Ecto neural progenitor cell (in vitro differentiated cells): ENCODE measurements at places on chromosomes 7 and 10.

GRCh38 chr10:110790913-110791506 is 80.7 kb upstream of the PDCD4 start:
- DNase-seq = no peak

DNA sequence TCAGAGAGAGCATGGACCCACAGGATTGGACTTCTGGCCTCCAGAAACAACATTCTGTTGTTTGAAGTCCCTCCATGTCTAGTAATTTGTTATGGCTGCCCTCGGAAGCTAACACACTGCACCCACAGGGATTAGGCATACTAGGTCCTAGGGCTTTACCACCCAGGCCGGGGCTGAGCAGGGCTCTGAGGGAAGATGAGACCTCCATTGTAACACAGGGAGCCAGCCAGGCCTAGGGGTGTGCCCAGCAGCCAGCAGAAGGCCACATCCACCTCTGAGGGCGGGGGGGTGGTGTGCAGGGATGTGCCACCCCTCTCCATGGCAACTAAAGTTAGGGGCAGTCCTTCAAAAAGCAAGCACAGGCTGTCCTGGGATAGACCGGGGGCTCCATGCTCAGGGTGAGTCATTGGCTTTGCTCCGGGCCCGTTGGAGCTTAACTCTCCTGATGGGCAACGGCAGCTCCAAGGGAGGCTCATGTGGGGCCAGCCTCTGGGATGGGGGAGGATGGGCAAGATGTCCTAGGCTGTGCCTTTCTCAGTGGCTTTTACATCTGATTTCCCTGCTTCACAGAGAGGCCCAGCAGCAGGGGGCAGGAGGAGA is 96.6 kb upstream of the GPR26 start:
- no peak for DNase-seq

- DNase-seq = no peak
Measured at GRCh38 chr7:4527988-4528636, 154.0 kb upstream of the FOXK1 start.

DNA sequence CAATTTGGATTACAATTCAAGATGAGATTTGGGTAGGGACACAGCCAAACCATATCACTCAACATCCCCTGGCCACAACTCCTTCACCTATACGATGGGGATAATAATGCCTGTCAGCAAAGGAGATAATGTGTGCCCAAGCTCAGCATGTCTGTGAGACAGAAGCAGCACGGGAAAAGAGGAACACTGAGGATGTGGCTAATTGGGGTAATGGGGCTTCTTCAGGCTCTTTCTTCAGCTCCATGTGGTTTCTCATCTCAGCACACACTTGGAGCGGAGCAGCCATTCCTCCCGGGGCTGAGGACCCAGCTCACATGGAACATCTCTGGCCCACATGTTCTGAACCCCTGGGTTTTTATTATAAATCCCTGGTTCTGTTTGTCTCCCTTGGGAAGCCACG is 136.0 kb upstream of the NAMPT start:
- DNase-seq = no peak

GRCh38 chr10:118096022-118096421 is 49.3 kb upstream of the RAB11FIP2 start:
- DNase-seq = no peak

DNA sequence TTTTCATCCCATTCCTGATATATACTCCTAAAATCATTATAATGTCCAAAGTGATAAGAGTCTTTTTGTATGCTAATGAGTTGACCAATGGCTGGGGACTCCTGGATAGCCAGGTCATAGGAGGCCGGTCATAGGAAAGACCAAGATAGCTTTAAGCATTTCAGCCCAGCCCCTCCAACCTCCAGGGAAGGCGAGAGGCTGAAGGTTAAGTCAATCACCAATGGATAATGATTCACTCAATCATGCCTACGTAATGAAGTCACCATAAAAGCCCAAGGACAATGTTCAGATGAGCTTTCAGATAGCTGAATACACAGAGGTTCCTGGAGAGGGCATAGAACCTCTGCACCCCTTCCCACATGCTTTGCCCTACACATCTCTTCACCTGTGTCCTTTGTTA is 75.7 kb downstream of the VWDE start:
- DNase-seq = no peak

DNA sequence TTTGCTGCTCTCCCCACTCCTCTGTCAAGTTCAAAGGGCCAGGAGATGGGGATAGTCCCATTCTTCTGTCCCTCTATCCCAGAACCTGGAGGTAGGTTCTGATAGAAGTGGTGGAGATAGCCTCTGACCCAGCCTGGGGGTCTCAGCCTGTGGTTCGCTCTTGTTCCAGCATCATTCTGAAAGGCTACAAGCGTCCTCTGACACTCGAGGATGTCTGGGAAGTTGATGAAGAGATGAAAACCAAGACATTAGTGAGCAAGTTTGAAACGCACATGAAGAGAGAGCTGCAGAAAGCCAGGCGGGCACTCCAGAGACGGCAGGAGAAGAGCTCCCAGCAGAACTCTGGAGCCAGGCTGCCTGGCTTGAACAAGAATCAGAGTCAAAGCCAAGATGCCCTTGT is 14.5 kb downstream of the ABCC2 start:
- DNase-seq = no peak

GRCh38 chr7:21059069-21059468 is 272.4 kb upstream of the SP8 start:
- DNase-seq = no peak

GRCh38 chr10:74949843-74950765 is 123.7 kb downstream of the KAT6B start:
- DNase-seq = no peak

GRCh38 chr10:130230611-130231010 is 94.4 kb downstream of the GLRX3 start:
- DNase-seq = no peak

DNA sequence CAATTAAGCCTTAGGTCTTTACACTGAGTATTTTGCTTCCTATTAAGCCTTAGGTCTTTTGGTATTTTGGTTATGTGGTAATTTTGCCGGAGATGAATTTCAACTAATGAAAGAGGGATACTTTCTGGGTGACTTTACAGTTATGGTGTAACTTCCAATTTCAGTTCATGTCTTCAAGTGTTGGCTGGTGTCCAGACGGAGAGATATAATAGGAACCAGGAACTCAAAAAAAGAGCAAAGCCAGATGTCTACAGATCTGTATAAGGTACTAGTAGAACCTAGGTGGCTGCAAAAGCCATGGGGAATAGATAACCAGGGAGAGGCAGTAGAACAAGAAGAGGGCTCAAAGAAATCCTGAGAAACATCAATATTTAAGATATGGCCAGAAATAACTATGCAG is 12.3 kb downstream of the ERCC6 start:
- no peak for DNase-seq

GRCh38 chr7:27171325-27171636 is 2.8 kb downstream of the HOXA10 start:
- no peak for DNase-seq

DNA sequence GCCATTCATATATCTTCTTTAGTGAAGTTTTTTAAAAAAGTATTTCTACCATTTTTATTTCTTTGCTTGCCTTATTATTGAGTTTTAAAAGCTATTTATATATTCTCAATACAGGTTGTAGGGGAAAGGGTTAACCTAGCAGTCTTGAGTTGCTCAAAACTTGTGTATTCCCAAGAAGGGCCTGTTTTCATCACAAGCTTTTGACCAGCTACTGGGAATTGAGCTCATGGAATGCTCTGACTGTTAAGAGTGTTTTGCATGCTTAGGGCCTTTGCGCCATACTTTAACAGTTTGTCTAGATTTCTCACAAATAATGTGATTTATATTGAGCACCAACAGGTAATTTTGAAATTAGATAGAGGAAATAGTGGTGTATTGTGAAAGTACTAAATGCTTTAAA is 72.0 kb upstream of the CALCR start:
- no peak for DNase-seq

- no peak for DNase-seq
Measured at GRCh38 chr7:1752111-1752510, 82.0 kb downstream of the ELFN1 start.

- DNase-seq = no peak
Measured at GRCh38 chr10:53598914-53599313, 826.3 kb upstream of the MBL2 start.

GRCh38 chr10:97117372-97117771 is 68.4 kb downstream of the SLIT1 start:
- no peak for DNase-seq

DNA sequence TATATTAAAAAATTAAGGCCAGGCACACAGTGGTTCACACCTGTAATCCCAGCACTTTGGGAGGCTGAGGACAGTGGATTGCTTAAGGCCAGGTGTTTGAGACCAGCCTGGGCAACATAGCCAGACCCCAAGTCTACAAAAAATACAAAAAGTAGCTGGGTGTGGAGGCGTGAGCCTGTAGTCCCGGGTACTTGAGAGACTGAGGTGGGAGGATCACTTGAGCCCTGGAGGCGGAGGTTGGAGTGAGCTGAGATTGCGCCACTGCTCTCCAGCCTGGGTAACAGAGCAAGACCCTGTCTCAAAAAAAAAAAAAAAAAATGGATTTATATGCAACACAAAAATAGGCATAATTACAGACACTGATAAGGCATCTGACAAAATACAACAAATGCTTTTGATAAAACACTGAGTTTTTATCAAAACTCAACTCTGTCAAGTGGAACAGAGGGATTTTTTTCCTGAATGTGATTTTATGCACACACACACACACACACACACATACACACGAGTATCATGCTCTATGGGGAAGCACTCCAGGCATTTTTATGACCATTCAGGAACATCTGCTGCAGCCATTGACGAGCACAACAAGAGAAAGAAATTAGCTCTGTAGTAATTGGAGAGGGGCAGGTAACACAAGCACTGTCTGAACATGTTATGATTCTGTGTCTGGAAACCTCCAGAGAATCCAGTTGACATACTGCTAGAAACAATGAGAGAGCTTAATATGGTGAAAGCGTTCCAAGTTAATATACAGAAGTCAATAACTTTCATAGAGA is 193.1 kb downstream of the WDR37 start:
- DNase-seq = peak; percentile 28

DNA sequence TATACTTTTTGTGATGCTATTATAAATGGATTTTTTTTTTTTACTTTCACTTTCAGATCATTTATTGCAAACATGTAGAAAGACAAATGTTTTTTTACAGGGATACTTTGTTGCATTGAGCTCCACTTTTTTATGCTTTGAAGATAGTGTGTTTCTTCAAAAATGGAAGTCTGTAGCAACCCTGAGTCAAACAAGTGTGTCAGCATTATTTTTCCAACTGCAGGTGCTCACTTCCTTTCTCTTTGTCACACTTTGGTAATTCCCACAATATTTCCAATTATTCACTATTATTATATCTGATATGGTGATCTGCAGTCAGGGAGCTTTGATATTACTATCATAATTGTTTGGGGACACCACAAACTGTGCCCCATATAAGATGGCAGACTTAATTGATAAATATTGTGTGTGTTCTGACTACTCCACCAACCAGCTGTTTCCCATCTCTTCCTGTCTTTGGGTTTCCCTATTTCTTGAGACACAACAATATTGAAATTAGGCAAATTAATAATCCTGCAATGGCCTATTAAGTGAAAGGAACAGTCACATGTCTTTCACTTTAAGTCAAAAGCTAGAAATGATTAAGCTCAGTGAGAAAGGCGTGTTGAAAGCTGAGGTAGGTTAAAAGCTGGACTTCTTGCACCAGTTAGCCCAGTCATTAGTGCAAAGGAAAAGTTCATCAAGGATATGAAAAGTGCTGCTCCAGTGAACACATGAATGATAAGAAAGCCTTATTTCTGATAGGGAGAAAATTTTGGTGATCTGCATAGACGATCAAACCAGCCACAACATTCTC is 231.3 kb upstream of the SH2B2 start:
- DNase-seq = no peak

DNA sequence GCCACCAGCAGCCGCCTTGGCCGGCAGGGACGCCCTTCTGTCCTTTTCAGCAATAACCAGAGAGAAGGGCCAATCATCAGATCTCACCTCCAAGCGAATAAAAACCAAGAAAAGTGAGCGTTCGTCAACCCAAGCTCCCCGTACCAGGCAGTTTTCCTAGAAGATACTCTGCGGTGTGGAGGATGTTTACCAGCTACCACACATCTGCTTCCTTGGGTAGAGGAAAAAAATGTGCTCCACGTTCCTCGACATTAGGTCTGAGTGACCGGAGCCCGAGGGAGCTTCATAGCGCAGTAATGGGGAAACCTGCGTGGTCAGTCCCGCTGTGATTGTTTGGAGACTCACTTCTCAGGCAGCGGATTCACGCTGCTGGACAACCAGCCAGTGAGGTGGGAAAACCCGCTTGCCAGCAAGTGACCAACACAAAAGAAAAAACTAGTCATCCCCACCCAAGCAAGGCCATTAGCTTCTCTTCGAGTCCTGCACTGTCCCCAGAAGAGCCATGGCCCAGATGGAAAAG is 73.0 kb downstream of the ZRANB1 start:
- DNase-seq = no peak

GRCh38 chr7:73521636-73522104 is 423 bp downstream of the BAZ1B start:
- DNase-seq = no peak

DNA sequence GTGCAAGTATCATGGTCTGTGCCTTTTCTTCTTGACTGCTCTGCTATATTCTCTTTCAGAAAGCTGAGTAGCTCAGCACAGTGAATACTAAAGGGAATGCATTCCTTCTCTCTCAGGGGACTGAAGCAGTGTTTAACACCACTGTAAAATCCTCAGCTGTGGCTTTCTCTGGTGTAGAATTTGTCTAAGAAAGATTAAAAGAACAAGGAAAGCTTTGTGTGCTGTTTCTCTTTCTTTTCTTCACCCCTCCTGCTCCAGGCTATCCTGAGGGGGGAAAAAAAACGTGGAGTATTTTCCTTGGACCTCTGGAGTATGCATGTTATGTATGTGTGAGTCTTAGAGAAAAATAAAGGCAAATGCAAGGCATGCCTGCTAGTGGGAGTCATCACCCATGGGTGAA is 383.9 kb downstream of the AUTS2 start:
- DNase-seq = no peak

DNA sequence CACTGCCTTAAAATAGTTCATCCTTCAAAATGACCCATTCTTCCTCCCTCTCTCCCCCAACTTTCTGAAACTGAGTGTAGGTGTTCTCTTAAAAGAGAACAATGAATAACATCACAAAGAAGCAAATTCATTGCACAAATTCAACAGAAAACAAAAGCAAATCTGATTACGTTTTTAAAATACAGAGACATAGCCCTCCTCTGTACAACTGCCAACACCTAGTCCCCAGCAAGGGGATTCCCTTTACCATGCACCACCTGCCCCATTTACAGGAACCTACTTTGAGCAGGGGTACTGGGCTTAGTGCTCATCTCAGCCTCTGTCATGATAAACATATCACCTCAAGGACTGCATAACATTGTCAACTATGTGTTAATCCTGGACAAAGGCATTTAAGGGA is 302.8 kb upstream of the AOAH start:
- no peak for DNase-seq

DNA sequence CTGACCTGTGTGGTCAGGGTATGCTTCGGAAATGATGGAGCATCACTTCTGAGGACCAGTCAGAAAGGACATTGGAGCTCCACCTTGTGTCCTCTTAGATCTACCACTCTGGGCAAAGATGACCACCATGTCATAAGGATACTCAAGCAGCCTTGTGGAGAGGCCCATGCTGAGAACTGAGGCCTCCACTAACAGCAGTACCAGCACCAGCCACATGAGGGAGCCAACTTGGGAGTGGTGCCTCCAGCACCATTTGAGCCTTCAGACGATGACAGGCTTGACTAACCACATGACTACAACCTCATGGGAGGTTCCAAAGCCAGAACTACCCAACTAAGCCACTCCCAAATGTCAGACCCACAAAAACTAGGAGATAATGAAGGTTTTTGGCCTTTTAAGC is 116.0 kb downstream of the NPTX2 start:
- DNase-seq = no peak

GRCh38 chr7:107687656-107688055 is 27.0 kb downstream of the SLC26A4 start:
- no peak for DNase-seq

GRCh38 chr7:25951414-25952260 is 200.4 kb upstream of the NFE2L3 start:
- no peak for DNase-seq
